Motor neuron (in vitro differentiated cells): ENCODE measurements at places on chromosomes 3 and 15.
A peak's percentile ranks its signal among the peaks of the same experiment; 100 is the strongest.

- ATAC-seq: peak; percentile 22
These were observed 303.4 kb downstream of the ZNF385D start for GRCh38 chr3:21447476-21448151.

- no peak for ATAC-seq
These were observed 113.0 kb upstream of the GOLGA8J start for GRCh38 chr15:29969562-29970401.

- ATAC-seq: peak; percentile 40
These were observed 57.5 kb downstream of the RBMS3 start for GRCh38 chr3:29338377-29338776.

GRCh38 chr3:7423036-7423435 lies 562.1 kb downstream of the GRM7 start:
- no peak for ATAC-seq

GRCh38 chr3:17116007-17116600 lies 231.3 kb downstream of the PLCL2 start:
- no peak for ATAC-seq

DNA sequence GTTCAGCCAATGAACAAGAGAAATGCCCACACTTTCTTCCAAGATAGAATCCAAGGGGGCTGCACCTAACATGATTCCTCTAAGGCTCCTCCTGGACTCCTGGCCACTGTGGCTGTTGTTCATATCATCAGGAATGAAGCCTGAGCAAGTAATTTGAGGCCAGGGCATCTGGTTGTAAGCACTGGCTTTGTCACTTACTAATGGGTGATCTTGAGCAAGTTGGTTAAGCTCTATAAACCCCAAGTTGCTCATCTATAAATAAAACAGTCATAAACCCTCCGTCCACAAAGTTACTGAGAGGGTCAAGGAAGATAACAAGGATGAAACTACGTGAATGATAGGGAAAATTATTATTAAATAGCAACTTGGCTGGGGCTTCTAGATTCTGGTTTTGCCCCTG lies 58.3 kb downstream of the CDC25A start:
- no peak for ATAC-seq

GRCh38 chr15:39340903-39341645 lies 239.8 kb upstream of the THBS1 start:
- no peak for ATAC-seq

- ATAC-seq: no peak
These were observed 46.8 kb upstream of the VILL start for GRCh38 chr3:37943631-37944314.
